ENCODE measurements at places on chromosomes 13 and 19. TPM values are rescaled to one million over a fixed set of nuclear protein-coding genes. Genes with fewer than 3 reads are reported as not detected.

Gene MICU2
- 37.5 TPM for total RNA-seq

Gene PSG2
- not detected for total RNA-seq

Gene PTPRH
- 1.3 TPM for total RNA-seq

GRCh38 chr13:30792285-30793000 lies 57.1 kb downstream of the ALOX5AP start:
- peak; percentile 88 for DNase-seq

DNA sequence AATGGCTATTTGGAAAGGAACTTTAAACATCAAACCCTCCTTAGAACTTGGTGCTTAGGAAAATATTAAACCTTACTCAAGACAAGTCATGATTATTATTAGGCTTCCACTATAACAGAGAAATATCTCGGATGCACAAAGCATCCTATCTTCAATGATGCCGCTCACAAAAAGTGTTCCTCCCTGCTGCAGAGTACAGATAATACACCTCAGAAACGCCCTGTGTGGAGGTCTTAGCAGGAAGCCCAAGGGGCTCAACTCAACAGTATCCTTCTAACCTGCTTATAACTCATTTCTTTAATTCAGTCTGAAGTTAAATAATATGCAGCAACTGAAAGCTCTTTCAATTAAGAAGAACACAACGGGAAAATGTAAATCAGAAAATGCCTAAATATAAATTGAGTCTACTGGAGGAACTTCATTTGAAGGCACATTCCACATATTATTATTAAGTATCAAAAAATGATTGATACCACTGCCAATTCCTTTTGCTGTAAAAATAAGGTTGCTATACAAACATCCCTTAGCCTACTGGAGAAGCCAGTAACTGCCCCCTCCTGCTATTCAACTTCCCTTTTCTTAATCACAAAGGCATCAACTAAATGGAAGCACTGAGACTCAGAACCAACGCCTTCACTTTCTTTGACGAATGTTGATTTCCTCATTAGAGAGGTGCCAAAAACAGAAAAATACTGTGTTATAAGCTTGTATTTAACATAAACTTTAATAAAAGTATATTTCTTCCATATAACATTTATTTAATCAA lies 12.0 kb downstream of the ELF1 start:
- no peak for DNase-seq

- no peak for DNase-seq
These were observed 112.9 kb upstream of the MBNL2 start for GRCh38 chr13:97109256-97109655.

GRCh38 chr19:53057904-53058580 lies 13.5 kb downstream of the ERVV-2 start:
- peak; percentile 53 for DNase-seq

DNA sequence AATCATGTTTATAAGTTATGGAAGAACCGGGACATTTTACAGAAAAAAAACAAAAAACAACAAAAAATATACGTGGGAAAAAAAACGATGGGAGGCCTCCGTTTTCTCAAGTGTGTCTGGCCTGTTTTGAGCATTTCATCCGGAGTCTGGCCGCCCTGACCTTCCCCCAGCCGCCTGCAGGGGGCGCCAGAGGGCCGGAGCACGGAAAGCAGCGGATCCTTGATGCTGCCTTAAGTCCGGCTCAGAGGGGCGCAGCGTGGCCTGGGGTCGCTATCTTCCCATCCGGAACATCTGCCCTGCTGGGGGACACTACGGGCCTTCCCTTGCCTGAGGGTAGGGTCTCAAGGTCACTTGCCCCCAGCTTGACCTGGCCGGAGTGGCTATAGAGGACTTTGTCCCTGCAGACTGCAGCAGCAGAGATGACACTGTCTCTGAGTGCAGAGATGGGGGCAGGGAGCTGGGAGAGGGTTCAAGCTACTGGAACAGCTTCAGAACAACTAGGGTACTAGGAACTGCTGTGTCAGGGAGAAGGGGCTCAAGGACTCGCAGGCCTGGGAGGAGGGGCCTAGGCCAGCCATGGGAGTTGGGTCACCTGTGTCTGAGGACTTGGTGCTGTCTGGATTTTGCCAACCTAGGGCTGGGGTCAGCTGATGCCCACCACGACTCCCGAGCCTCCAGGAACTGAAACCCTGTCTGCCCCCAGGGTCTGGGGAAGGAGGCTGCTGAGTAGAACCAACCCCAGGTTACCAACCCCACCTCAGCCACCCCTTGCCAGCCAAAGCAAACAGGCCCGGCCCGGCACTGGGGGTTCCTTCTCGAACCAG lies 1.8 kb upstream of the APOE start:
- peak; percentile 81 for DNase-seq

GRCh38 chr19:9620842-9621155 lies 233 bp downstream of the ZNF561 start:
- DNase-seq, result no peak

DNA sequence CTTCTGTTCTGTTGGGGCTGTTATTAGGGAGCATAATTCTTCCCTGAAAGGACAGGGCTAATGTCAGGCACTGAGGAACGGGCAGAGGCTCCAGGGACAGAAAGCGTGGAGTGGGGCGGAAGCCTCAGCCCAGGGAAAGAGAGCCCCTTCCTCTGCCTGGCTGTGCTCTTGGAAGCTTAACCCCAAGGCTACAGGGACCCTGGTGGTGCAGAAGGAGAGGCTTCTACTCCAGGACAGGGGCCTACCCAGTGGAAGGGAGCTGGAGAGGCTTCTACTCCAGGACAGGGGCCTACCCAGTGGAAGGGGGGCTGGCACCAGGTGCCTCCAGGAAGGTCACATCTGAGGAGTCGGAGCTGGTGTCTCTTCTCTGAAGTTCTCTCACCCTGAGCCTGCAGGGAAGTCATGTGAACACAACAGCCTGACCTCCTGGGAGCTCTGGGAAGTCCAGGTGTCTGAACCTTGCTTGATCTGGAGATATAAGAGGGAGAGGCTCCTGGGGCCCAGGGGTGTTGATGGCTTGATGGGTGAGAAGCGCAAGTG lies 159.5 kb upstream of the SOX1 start:
- DNase-seq, result peak; percentile 23

- no peak for DNase-seq
These were observed 16.9 kb upstream of the GPR18 start for GRCh38 chr13:99275093-99275469.

DNA sequence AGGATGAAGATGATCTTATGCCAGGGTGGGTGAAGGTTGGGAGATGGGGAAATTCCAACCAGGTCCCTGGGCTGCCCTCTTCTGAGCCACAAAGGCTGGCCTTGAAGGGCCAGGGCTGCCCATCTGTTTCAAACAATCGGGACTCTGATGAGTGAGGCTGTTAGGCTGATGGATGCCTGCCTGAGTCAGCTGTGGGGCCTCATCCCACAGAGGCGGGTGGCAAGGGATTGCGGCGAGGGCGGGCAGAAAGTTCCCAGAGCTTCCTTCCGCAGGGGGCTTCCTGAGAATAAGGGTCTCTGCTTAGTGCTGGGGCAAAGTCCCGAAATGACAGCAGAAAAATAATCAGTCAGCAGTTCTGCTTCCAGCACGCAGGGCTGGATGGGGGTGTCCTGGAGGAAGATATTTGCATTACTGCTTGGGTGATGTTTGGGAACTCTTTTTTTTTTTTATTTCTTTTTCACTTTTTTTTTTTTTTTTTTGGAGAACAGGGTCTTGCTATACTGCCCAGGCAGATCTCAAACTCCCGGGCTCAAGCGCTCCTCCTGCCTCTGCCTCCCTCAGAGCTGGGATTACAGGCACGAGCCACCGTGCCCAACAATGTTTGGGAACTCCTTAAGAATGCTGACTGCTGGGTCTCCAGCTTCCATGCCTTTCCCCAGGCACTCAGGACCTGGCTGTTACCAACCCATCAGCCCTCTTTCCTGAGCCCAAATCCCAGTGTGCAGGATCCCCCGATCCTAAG lies 14.1 kb downstream of the SH3GL1 start:
- DNase-seq, result no peak

DNA sequence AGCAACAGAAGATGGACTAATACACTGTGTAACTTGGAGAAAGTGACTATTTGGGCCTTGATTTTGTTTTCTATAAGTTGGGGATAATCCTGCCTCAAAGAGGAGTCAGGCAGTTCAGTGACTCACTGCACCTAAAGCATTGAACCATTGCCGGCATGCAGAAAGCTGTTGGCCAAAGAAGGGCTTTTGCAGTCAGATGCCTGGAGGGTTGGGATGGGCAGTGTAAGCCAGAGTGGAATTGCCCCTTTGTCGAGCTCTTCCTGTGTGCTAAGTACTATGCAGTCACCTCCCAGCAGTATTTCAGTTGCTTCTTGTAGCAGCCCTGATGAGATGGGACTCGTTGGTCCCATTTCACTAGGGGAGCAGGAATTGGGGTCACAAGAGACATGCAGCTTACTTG lies 11.1 kb downstream of the ZNF473 start:
- no peak for DNase-seq

DNA sequence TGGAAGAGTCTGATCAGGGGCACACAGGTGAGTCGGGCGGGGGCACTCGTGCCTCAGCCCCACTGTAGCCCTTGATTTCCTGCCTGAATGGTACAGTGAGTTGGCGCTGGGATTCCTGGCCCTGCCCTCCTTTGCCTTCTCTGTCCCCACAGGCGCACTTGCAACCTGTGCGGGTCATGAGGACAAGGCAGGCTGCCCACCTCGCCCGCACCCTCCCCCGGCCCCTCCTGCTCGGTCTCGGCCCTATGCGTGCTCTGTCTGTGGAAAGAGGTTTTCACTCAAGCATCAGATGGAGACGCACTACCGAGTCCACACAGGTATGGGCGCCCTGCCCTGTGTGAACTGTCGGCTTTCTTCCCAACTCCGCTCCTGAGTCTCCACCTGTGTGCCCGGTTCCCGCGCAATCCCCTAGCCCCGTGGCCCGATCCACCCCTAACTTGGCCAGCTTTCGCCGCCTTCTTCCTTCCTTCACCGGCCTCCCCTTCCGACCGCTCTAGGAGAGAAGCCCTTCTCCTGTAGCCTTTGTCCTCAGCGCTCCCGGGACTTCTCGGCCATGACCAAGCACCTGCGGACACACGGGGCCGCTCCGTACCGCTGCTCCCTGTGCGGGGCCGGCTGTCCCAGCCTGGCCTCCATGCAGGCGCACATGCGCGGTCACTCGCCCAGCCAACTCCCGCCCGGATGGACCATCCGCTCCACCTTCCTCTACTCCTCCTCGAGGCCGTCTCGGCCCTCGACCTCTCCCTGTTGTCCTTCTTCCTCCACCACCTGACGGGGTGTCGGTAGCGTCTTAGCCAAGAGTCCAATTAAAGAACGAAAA lies 1.6 kb upstream of the KMT2B start:
- DNase-seq, result no peak

- DNase-seq, result no peak
These were observed 61.3 kb downstream of the IPO5 start for GRCh38 chr13:98014766-98015165.

All from ureter (tissue), 1 donor.